LHCN-M2 (cell line): ENCODE measurements at places on chromosomes 3 and 15. TPM values are rescaled to one million over a fixed set of nuclear protein-coding genes. Genes with fewer than 3 reads are reported as not detected.

Gene OCA2
- 0.23 TPM in 1 of 2 replicates, not detected in the other for total RNA-seq

Gene BFSP2
- total RNA-seq: not detected in 2 replicates

Gene GPX1
- 377 and 434 TPM in 2 replicates for total RNA-seq

Gene ABCF3
- 34.8 and 45.4 TPM in 2 replicates for total RNA-seq

Gene RNF7
- 119 and 120 TPM in 2 replicates for total RNA-seq

Gene SPTSSB
- total RNA-seq: not detected in 2 replicates

Gene EIF3J
- total RNA-seq: 28.3 and 35.0 TPM in 2 replicates

Gene TGM5
- total RNA-seq: 0.64 TPM in 1 of 2 replicates, not detected in the other

Gene GASK1A
- total RNA-seq: not detected in 2 replicates

Gene GP5
- total RNA-seq: 0.06 TPM in 2 replicates

Gene ANKUB1
- total RNA-seq: 0.06 TPM in 1 of 2 replicates, not detected in the other

Gene AP3B2
- total RNA-seq: 0.40 and 0.45 TPM in 2 replicates

Gene CACNA2D2
- not detected in 2 replicates for total RNA-seq

Gene RPL15
- 1,343 and 2,157 TPM in 2 replicates for total RNA-seq

Gene CRABP1
- not detected in 2 replicates for total RNA-seq

Gene CASR
- not detected in 2 replicates for total RNA-seq

Gene PDZRN3
- 6.5 and 6.7 TPM in 2 replicates for total RNA-seq

Gene SCN5A
- 39.0 and 45.9 TPM in 2 replicates for total RNA-seq

Gene GATA2
- total RNA-seq: 0.17 and 0.90 TPM in 2 replicates

Gene C3orf20
- total RNA-seq: not detected in 2 replicates

Gene RPS17
- 1,978 and 2,526 TPM in 2 replicates for total RNA-seq

Gene CLCN2
- 4.4 and 5.9 TPM in 2 replicates for total RNA-seq

Gene CTDSPL2
- total RNA-seq: 42.4 and 62.4 TPM in 2 replicates

Gene SYNM
- 5.2 and 5.6 TPM in 2 replicates for total RNA-seq

Gene SLC22A14
- total RNA-seq: not detected in 2 replicates

Gene PRC1
- total RNA-seq: 361 and 388 TPM in 2 replicates

Gene CD200R1
- not detected in 2 replicates for total RNA-seq

Gene FEZF2
- total RNA-seq: not detected in 2 replicates

Gene BOC
- total RNA-seq: 2.4 and 3.7 TPM in 2 replicates

Gene VEPH1
- total RNA-seq: 49.0 and 49.6 TPM in 2 replicates

Gene HYKK
- total RNA-seq: 2.2 and 2.6 TPM in 2 replicates

Gene ANKRD28
- total RNA-seq: 181 and 196 TPM in 2 replicates

Gene EFL1
- total RNA-seq: 19.6 and 20.6 TPM in 2 replicates

Gene MYO5C
- total RNA-seq: 0.26 and 2.0 TPM in 2 replicates

Gene LDHAL6B
- total RNA-seq: not detected in 2 replicates

Gene ISLR
- total RNA-seq: 0.13 and 0.34 TPM in 2 replicates

Gene NR1D2
- 10.4 and 13.7 TPM in 2 replicates for total RNA-seq

Gene ARL6
- total RNA-seq: 10.5 and 13.5 TPM in 2 replicates

Gene UROC1
- not detected in 2 replicates for total RNA-seq

Gene ANKRD34C
- total RNA-seq: not detected in 2 replicates

Gene RTP1
- total RNA-seq: not detected in 2 replicates
